ENCODE measurements at places on chromosomes 12 and 14.

- no peak for DNase-seq
Observed at GRCh38 chr12:67692966-67693365, 44.4 kb downstream of the DYRK2 start.

GRCh38 chr14:36588788-36589187 is 6.4 kb upstream of the NKX2-8 start:
- DNase-seq, result no peak

DNA sequence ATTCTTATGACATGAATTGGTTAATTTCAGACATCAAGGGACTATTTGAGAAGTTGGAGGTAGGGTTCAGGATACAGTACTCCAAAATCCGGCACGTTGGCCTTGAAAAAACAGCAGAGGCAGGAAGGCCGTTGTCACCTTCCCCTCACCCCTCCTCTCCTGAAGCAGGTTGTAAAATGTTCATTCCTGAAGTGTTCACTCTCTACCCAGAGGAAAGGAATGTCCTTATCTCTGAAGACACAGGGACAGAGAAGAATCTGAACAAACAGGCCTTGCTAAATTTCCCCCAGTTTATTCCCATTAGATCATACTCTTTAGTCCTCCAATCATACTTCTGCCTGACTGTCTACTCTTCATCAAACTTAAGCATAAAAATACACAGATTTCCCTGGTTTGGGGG is 313.6 kb downstream of the ZFP36L1 start:
- no peak for DNase-seq

DNA sequence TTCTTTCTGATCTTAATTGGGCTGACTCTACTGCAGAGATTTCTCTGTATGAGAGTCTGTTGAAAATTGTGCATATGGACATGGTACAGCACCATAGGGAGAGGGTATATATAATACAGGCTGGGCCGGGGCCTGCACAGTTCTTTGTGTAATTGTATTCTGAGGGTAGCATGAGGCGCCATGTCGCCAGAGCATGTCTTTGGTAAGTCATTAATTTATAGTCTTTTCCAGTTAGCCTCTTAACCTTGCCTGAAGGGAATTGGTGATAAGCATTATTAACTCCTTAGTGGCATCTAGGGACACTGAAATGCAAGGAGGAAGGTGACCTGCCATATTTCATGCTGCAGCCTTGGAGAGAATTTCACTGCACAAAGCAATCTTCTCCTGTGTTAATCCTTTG is 569.9 kb downstream of the TMTC2 start:
- no peak for DNase-seq

GRCh38 chr14:49303946-49304516 is 282.1 kb downstream of the RPS29 start:
- DNase-seq, result peak; percentile 42

Data from NB4 (cell line).